DMS53 (cell line): ENCODE measurements at places on chromosomes 5 and 9.

- no peak for DNase-seq
Measured at GRCh38 chr9:87567983-87568382, 70.3 kb downstream of the DAPK1 start.

GRCh38 chr9:121915304-121915625 lies 177.8 kb downstream of the TTLL11 start:
- DNase-seq = no peak

DNA sequence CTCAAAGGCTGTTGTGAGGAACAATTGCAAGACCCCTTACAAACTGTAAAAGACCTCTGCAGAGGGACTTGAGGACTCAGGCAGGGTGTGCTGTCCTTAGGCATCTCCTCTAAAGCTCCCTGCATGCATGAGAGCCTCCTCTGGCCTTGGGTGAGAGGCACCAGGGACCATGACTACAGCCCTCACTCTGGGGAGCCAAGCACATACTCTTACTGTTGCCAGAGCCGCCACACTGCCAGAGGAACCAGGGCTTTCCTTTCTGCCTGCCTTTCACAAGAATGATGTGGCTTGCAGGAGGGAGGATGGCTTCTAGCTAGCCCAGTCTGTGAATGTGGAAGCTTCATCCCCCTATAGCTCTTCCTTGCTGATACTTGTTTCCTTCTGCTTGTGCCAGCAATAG lies 5.9 kb downstream of the IGFBPL1 start:
- no peak for DNase-seq

DNA sequence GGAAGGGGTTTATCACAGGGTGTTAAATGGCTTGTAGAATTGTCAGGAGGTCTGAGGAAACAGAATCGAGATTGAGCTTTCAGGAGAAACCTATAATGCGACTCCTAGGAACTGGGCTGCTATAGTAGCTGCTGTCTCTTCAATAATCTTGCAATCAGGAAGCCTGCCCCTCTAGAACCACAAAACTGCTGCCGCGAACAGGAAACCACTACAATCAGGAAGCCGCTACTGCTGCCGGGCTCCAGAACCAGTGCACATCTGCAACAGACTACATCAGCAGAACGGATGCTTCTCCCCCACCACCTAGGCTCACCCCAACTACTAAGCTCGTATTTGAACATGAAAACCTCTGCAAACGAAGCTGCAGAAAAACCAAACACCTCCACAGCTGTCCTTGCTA lies 31.6 kb downstream of the TNFSF8 start:
- DNase-seq = no peak

DNA sequence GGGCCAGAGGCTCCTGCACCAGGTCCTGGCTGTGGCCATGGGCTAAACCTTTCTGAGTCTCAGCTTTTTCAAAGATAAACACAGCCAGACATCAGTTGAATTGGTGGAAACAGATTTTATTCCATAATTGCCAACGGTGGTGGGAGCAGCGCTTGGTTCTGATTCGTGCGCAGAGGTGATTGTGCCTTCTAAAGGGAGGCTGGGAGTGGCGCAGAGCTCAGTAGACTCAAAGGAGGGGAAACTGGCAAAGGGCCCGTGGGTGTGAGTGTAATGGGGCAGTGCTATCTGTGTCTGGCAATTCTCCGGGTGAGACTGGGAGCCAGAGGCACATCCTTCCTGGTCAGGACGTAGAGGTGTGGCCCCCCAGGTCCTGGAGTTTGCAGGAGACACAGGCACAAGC lies 169.4 kb upstream of the PPP1R26 start:
- no peak for DNase-seq

DNA sequence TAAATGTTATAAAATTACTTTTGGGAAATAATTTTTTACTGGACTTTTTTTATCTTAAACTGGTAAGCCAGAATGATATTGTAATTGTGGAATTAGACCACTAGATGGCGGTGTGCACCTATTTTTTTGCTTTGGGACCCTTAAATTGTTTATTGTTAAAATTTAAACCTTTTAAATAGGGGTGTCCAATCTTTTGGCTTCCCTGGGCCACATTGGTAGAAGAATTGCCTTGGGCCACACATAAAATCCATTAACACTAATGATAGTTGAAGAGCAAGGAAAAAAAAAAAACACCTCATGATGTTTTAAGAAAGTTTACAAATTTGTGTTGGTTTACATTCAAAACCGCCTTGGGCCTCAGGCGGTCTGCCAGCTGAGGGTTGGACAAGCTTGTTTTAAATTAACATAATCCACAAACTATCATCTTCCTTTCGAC lies 28.4 kb upstream of the GADD45G start:
- DNase-seq = peak; percentile 37

GRCh38 chr5:73218552-73219171 lies 45.7 kb downstream of the TMEM174 start:
- DNase-seq = peak; percentile 58

DNA sequence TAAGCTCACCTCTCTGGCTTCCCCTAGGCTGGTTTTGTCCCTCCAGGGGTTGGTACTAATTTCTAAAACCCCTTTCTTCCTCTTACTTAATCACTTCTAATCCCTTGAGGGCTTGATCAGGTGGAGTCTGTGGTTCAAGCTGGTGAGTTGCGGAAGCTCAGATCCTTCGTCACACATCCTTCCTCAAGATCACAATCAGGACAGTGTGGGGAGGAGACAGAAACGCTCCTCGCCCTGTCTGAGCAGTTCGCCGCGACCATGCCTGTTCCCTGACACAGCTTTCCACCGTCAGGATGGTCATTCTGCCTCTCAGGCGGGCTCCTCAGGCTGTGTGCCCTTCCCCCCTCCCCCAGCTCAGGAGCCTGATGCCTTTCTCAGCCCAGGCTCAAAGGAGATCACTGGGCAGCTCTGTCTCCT lies 24.3 kb downstream of the CPLX2 start:
- no peak for DNase-seq

DNA sequence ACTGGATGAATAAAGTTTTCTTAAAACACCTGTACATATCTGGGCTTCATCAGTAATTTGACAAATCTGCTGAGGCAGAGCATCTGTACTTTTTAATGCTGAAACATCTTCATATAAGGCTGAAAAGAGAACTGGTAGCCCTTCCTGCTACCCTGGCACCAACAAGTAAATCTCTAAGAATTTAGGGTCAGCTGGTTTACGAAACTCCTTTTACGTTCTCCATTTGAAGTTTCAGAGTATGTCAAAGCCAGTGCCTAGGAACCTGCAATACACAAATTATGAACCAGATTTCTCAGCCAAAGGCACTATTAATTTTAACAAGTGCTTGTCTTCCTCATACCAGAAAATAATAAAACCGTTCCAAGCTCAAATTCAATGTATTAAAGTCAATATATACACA lies 3.8 kb downstream of the ZFAND5 start:
- no peak for DNase-seq

DNA sequence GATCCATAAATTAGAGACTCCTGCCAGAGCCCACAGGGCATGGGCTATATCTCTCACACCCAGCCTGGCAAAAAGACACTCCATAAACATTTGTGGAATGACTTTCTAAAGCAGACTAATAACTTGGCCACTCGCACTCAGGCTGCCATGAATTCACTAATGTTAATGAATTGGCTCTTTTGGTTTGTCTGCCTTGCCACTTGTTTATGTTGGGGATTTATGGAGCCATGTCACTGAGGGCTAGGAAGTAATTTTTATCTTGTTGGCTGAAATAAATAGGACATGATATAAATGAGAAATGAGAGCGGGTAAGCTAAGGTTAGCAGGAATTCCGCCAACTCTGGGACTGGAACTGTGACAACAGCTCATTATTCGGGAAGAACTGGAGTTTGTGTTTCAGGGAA lies 55.2 kb downstream of the DROSHA start:
- DNase-seq = no peak

DNA sequence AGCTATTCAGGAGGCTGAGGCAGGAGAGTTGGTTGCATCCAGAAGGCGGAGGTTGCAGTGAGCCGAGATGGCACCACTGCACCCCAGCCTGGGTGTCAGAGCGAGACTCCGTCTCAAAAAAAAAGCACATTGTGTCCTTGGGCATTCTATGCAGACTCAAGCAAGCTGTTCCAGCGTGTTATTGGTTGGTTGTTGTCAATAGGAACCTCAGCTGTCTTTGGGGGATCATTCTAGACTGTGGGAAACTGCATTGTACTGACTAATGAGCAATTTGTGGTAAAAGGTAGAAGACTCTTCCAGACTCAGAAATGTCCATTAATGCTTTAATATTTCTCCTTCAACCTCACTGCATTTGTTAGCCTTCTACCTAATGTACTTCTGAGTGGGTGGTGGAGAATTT lies 379.5 kb upstream of the GRAMD2B start:
- no peak for DNase-seq

DNA sequence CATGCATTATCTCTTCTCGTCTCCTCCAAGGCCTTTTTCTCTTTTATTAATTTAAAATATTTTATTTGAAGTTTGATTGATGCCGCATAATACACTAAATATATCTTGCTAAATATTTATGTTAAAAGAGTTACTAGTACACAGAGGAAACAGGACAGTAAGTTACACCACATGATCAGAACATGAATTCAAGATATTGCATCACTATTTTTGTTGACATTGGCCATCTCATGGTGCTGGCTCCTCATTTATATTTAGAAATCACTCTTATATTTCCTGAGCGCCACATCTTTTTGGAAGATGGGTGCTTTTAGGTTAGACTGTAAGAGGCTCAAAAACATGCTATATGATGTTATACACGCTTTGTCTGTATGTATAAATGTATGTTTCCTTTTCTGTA lies 23.0 kb downstream of the SPEF2 start:
- DNase-seq = no peak

DNA sequence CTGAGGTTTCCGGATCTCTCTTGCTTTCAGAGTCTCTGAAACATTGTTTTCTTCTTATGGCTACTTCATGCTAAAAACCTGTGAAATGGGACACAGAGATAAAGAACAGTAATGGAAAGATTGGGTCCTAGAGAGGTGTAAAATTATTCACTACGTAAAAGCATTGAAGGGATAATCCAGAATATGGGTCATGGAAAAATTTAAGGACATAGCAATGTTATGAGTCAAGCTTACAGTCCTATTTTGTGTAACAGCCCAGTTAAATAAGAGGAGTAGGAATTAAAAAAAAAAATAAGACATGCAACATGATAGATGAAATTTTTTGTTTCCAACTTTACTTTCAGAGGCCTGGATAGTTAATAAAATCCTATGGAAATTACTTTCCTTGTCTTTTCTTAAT lies 61.9 kb upstream of the ELL2 start:
- DNase-seq = no peak

GRCh38 chr5:167851416-167851815 lies 440.0 kb upstream of the WWC1 start:
- DNase-seq = no peak

DNA sequence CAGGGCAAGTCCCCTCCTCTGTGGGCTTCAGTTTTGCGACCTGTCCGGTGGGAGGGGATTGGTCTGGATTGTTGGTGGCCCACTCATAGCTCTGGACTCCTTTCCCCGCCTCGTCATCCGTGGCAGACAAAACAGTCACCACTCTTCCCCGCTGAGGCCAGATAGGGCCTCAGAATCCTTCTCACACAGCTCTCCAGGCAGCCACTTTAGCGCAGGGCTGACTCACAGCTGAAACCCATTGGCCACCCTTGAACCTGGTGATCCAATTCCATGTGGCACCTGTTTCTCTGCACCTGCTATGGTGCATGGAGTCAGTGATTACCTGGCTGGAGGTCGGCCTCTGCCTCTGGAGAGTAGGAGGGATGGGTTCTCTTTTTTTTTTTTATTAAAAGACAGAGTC lies 15.8 kb upstream of the CACFD1 start:
- DNase-seq = peak; percentile 94

- no peak for DNase-seq
Measured at GRCh38 chr5:178797101-178797521, 62.6 kb upstream of the ZNF354B start.

DNA sequence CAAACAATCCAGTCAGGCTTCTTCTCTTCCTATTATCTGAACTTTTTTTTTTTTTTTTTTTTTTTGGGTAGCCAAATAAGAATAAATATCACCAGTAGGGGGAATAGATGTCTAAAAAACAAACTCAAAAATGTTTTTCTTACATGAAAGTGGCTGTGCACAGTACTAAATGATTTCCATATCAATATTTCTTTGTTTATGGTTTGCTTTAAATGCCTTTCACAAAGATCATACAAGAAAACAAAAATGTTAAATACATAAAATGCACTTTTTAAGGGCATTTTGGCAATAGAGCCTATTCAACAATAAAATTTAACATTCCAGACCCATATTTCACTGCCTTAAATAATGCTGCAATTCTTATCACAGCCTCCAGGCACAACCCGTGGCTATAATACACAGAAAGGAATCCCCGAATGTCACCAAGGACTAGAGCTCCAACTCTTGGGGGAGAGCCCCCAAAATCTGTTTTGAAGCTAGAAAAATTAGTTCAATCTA lies 91.1 kb upstream of the TBCA start:
- peak; percentile 33 for DNase-seq

DNA sequence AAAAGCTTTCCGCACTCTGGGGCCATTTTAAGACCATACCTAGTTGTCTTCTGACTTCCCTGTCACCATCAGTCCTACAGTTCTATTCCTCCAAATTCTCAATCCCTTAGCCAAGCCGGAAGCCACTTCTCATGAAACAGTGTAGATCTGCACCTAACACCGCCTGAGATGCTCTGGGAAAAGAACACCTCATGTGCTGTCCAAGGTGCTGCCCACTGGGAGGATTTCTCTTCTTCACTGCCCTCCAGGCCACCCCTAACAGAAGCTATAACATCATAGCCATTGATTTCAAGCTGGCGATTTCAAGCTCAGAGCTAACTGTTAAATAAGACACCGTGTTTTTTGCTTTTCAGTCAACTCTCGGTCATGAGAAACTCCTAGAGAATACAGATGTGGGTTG lies 559.3 kb downstream of the CCDC171 start:
- no peak for DNase-seq

DNA sequence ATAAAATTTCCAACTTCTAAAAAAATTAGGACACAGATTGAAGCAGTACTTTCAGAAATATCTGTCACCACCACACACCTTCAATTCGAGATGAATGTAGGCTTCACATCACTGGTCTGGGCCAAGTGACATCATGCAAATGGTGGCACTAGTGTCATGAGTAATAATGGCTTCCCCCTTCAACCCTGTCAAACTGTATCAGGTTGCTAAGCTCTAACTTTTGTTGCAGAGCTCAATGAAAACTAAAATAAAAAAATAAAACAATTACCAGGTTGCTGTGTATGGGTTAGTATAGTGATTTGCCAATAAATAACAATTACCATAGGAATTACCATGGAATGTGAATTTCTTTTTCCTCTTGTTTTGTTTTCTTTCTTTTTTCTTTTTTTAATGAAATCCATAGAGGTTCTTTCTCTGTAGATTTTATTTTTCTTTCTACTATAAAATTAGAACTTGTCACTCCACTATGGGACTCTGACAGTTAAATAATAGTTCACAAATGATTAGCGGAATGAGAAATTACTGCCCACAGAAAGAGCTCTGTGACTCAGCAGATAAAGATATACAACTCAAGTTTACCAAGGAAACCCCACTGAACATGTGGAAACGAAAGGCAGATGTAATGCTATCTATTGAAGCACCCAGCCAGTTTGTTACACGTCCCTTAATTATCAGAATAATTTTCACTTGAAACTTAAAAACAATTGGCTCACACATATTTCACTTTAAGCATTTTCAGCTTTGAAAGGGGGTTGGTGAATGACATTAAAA lies 783.8 kb upstream of the WWC1 start:
- no peak for DNase-seq

GRCh38 chr5:108233617-108234155 lies 148.2 kb downstream of the FBXL17 start:
- DNase-seq = no peak

- DNase-seq = no peak
Measured at GRCh38 chr5:147180751-147181150, 54.1 kb upstream of the STK32A start.
